ENCODE measurements at places on chromosomes 3 and 15.

DNA sequence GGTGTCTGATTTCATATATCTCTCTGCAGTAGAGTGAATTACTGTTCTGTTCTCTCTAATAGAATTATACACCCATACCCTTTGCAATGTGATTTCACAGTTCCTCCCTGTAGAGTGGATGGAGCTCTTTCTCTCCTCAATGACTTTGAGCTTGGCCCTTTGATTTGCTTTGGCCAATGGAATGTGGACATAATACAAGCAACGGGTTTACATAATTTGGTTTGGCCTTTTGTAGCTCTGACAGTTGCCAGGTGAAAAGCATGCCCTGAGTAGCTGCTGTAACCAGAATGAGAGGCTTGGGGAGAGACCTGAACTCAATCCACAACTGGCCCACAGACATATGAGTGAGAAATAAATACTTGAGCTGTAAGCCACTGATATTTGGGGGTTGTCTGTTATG, 32.1 kb downstream of the ZDHHC23 start:
- no peak for DNase-seq

- DNase-seq: no peak
Observed at GRCh38 chr3:72255191-72255590, 470.2 kb upstream of the PROK2 start.

DNA sequence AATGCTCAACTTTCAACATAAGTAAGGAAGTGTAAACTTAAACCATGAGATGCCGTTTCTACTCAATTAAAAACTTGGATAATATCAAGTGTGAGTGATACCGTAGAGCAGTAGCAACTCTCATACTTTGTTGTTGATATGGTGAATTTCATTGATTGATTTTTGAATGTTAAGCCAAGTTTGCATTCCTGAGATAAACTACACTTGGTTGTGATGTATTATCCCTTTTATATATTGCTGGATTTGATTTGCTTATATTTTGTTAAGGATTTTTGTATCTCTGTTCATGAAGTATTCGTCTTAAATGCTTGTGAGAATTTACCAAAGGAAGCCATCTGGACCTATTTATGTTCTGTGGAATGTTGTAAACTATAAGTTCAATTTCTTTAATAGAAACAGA, 21.7 kb downstream of the SLMAP start:
- DNase-seq: no peak

GRCh38 chr3:126342211-126342610, 15.0 kb downstream of the KLF15 start:
- no peak for DNase-seq

- DNase-seq: no peak
Observed at GRCh38 chr3:79364784-79365183, 403.0 kb downstream of the ROBO1 start.

DNA sequence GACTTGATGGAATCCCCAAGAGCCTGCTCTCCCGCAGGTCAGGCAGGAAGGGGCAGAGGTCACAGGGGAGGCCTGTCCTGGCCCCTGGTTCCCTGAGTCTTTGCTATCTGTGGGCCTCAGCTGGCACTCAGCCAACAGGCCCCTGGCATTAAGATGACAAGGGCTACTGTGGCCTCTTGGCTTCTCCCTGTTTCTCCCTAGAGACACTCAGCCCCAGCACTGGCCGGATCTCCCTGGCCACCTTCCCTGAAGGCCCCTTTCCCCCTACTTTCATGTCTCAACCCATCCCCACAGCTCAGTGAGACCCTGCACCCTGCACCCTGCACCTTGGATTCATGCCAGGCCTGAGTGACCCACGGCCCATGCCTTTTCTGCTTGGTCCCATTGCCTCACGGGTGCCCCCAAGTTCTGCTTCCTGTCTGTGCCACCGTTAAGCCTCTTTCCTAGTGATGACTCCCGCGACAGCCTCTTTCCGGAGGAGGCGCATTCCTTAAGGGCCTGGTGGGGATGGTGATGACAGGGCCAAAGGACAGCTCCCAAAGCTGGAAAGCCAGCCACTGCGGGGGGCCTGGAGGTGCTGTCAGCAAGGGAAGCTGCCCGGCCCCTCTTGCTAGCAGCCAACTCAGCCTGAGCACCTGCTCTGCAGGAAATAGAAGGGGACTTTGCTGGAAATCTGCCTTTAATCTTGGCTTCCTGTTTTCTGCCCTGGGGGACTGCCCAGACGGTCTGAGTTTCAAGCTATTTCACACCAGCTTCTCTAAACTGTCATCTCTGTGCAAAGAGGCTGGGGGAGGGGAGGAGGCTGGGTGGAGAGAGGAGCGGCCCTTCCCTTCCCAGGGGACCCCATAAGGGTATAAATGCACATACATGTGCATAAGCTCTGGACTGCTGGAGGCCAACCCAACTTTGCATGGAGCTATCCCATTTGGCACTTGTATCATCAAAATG, 4.8 kb upstream of the CSK start:
- peak; percentile 43 for DNase-seq

- DNase-seq: no peak
Observed at GRCh38 chr15:33064878-33065277, 129.6 kb downstream of the FMN1 start.

DNA sequence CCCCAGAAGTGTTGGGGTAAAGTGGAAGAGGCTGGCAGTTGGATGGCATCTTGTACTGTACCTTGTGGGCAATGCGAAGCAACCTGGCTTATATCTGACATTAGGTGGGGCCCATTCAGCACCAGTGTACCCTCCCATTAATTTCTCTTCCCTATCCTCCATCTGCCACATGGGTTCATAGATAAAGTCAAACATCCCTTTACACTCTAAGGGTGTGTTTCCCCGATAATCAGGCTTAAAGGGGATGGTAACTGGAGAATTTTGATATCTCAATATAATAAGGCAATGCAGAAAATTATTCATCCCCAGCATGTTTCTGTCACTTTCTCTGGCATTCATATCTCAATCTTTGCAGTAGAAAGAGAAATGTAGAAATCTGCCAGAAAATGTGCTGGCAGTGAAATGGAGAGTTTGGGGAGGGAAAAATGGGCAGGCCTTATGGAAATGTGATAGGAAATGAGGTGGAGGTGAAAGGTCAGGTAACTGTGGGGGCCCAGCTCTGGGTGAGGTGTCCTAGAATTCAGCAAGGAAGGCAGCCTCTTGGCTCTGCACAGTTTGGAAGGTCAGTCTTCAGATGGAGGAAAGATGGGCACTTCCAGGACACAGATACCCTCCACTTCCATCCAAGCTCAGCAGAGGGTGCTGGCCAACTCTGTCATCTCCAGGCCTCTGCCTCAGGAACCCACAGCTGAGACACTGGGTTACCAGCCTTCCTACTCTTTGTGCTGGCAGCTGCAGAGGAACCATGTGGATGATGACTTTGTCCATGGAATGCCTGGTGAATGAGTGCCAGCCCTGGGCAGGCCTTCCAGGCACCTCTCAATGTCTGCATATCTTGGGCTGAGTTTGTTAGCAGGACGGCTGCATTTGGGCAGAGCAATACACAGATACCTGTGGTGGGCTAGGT, 325.9 kb upstream of the CTDSPL start:
- DNase-seq: no peak

- DNase-seq: no peak
Observed at GRCh38 chr15:93302080-93302765, 213.2 kb upstream of the RGMA start.

DNA sequence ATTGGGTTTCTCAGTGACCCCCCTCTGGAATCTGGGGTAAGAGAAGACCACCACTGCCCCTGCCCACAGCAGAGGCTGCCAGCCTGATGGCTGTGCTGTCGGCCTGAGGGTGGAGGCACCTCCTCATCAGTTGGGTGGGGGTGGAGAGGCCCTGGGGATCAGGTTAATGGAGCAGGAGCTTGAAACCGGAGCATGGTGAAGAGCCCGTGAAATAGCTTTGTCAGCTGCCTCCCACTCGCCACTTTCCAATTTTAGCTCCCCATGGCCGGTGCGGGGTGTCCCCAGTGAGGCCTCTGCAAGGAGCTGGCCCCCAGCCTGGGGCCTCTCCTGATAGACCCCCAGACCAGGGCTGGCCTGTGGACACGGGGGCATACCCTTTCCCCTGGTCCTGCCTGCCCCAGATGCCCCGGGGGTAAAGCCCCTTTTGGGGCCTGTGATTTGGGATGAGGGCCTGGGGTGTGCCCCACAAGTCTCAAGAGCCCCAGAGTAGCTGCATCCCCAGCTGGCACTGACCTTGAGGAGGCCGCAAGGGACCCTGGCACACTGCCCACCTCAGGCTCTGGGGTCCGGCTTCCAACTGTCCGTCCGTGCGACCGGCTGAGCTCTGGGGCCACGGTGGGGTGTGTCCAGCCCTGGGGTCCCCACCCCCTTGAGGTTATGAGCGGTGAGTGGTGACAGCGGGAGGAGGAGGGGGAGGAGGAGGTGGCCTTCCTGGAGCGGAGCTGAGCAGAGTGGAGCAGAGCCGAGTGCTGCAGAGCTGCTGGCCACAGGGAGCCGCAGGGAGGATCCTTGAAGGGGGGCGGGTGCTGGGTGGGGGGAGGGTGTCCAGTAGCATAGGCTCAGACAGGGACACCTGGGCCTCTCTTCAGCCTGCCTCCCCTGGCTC, at the start of gene HHATL:
Gene HHATL (minus strand): TSS at position 733 of the 886 bp plus-strand sequence. CDS start 1,972 bp downstream, outside the sequence.
- DNase-seq: no peak

DNA sequence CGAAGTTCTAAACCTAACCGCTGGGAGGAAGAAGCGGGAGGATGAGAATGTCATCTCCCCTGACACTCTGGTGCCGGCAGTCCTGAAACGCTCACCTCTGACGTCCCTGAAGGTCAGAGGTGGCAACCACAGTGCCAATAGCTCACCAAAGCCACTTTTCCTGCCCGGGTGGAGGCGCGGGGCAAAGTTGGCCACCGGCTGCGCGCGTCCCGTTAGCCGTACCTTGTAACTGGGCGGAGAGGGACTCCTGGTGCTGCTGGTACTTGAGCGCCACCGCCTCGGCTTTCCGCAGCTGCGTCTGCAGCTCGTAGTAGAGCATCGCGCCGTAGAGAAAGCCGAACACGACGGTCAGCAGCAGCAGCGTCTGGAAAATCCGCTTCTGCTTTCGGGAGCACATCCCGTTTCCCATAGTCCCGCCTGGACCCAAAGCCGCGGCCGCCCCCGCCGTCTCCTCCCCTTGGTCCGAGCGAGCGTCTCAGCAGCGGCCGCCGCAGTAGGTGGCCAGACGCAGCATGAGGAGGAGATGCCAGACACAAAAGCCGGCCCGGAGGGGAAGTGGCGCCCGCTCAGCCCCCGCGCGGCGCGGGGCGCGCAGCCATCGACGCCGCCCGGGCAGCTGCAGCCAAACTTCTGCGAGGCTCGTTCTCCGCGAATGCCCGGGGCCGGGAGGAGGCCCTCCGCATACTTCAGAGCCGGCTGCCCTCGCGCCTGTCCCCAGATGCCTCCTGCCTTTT, 680 bp downstream of the GOLIM4 start:
- peak; percentile 24 for DNase-seq

GRCh38 chr15:67190326-67190725, 64.1 kb downstream of the AAGAB start:
- DNase-seq: no peak

- no peak for DNase-seq
Observed at GRCh38 chr3:83034806-83035703, 1273.6 kb upstream of the GBE1 start.

DNA sequence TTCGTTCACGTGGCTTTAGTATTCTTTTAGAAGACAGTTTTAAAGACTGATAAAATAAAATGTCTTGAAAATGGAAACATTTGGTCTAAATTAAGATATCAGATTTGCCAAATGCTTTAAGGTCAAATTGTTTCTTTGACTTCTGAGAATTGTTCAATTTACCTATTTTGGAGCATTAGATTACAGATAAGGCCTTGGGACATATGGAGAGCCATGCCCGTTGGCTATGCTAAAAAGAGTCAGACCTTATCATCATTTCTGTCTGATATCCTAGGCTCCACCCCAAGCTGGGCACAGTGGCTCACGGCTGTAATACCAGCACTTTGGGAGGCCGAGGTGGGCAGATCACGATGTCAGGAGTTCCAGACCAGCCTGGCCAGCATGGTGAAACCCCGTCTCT, 13.0 kb downstream of the ZNF445 start:
- DNase-seq: no peak

DNA sequence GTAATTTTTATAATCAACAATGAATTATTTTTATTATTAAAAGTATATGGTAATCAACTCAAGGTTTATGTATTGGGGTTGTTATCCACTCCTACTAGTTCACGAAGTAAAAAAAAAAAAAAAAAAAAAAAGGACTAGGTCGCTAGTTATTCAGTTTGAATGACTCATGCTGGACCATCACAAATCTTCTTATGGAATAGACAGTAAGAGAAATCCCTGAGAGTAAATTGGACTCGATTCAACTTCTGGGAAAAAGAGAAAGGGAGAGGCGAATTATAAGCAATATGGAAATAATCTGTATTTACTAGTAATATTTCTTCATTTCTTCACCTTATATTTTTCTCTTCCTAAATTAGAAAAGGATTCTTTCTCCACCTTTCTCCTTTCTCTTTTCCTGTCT, 2.0 kb downstream of the MYEF2 start:
- no peak for DNase-seq

GRCh38 chr3:152519376-152519775, 250.6 kb downstream of the MBNL1 start:
- no peak for DNase-seq

GRCh38 chr3:23377928-23378672, 175.0 kb downstream of the UBE2E2 start:
- no peak for DNase-seq

GRCh38 chr15:74840851-74841775, 1.8 kb downstream of the ULK3 start:
- DNase-seq: no peak

DNA sequence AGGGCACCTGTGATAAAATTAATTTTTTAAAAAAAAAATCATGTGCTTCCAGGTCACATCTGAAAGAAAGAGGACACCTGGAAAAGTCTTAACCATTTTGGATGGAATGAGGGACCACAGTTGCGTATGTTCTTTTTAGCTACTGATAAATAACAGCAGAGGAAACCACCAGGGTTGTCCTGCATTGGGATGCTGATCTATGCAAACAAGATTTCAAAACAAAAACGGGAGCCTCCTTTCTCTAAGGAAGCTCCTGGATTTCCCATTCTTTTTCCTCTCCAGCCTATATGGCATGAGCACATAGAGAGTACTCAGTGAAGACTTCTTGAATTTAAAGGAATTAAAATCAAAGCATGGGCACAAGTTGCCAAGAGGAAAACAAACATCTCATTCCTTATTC, 145.6 kb upstream of the THBS1 start:
- DNase-seq: no peak

DNA sequence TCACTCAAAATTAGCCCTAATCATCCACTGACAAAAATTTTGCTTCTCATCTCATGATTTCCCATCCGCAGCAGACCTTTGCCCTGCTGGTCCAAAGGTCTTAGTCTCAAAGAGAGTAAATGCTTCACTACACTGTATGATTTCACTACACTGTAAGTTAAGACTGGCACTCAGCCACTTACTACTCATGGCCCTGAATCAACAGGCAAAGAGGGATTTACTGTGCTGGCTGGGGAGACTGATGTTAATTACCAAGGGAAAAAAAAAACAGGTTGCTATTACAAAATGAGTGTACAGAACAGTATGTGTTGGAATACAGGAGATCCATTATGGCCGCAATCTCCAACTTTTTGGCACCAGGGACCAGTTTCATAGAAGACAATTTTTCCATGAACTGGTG, 214.8 kb downstream of the ZMAT3 start:
- no peak for DNase-seq

- DNase-seq: no peak
Observed at GRCh38 chr3:14317057-14317553, 85.3 kb upstream of the SLC6A6 start.

GRCh38 chr15:61196711-61197586, 32.2 kb downstream of the RORA start:
- no peak for DNase-seq

- DNase-seq: no peak
Observed at GRCh38 chr15:74525945-74526344, 15.1 kb upstream of the ARID3B start.

GRCh38 chr3:56019490-56020146, 448.6 kb downstream of the ERC2 start:
- no peak for DNase-seq
